Neural progenitor cell (in vitro differentiated cells): ENCODE measurements at places on chromosomes 6 and 20. TPM values are rescaled to one million over a fixed set of nuclear protein-coding genes. Genes with fewer than 3 reads are reported as not detected.

GRCh38 chr20:14498772-14499171 is 161.4 kb upstream of the FLRT3 start:
- H3K4me3 ChIP-seq: no peak overlapping the region
- H3K4me1 ChIP-seq: peaks cover 9% of the 10 kb centered on the region
- H3K36me3 ChIP-seq: no peaks in the 10 kb centered on the region
- DNase-seq: peak; percentile 57
- peak overlapping the region; percentile 15 for H3K27ac ChIP-seq

- DNase-seq: no peak
- H3K4me3 ChIP-seq: no peak overlapping the region
- no peaks in the 10 kb centered on the region for H3K36me3 ChIP-seq
- H3K4me1 ChIP-seq: peaks cover 10% of the 10 kb centered on the region
Observed at GRCh38 chr6:156957931-156958547, 180.9 kb downstream of the ARID1B start.

DNA sequence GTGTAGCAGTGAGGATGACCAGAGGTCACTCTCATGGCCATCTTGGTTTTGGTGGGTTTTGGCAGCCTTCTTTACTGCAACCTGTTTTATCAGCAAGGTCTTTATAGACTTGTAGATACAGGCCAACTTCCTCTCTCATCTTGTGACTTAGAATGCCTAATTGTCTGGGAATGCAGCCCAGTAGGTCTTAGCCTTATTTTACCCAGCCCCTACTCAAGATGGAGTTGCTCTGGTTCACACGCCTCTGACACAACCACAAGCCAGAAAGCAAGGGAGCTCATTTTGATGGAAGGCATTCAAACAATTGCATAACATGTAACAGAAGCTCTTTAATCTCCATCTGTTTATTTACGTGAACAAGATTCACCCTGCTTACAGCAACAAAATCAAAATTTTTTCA is 492.0 kb upstream of the SULF2 start:
- no peak overlapping the region for H3K27ac ChIP-seq
- no peaks in the 10 kb centered on the region for H3K27me3 ChIP-seq

DNA sequence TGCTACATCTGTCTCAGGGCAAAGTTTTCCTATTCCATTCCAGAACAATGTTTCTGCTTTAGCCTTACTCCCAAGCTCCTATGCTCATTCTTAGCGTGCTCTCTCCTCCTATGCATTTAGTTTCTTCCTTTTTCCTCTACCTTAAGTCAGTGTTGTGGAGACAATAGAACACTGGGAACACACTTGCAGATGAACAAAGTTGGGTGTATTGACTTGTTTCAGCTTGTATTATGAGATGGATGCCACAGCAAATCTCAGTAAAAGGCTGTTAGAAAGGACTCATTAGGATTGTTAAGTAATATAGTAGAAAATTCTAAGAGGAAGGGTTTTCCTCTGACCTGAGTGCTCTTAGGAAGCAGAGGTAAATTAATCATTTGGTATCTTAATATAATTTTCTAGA is 48.4 kb downstream of the BMP5 start:
- H3K27ac ChIP-seq: peak overlapping the region; percentile 75
- DNase-seq: peak; percentile 32
- peaks cover 53% of the 10 kb centered on the region for H3K4me1 ChIP-seq
- H3K27me3 ChIP-seq: no peaks in the 10 kb centered on the region

DNA sequence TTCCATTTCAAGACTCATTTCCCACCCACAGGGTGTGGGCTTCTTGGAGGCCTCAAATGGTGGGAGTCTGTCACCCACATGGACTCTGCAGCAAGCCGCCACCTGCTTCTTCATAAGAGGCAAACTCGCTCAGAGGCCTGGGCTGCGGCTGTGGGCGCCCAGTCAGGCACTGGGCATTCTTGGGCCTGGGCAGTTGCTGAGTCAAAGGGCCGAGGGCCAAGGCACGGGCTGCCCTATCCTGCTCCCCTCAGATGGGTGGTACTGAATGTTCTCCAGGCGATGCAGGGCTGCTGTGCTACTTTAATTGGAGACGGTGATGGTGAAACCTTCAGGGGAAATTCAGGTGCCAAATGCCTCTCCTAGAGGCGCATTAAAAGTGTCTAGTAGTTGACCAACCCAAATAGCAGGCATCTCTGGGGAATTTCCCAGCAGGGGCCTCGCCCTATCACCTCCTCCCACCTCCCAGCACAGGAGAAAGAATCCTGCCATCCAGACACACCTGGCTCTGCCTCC is 57.9 kb downstream of the MAFB start:
- H3K27me3 ChIP-seq: no peaks in the 10 kb centered on the region
- H3K27ac ChIP-seq: no peak overlapping the region
- peaks cover 4% of the 10 kb centered on the region for H3K4me1 ChIP-seq

DNA sequence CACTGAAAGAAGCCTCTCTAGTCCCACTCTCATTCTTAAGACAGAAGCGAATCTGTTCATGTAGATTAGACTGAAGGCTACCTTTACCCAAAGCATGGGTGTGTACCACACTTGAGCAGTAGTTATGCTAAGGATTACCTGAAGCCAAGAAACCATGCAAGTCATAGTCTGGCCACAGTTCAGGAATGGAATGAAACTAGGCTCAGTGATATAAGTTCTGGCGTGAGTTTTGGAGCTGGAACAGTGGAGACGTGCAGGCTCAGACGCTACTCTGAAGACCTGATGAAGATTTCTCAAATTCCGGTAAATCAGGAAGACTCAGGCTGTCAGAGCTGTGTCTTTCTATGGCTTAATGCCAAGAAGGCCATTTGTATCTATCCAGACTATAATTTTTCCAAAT is 219.9 kb downstream of the HDGFL1 start:
- no peak for DNase-seq
- no peak overlapping the region for H3K4me3 ChIP-seq
- H3K36me3 ChIP-seq: no peaks in the 10 kb centered on the region
- no peaks in the 10 kb centered on the region for H3K27me3 ChIP-seq

- H3K4me1 ChIP-seq: no peaks in the 10 kb centered on the region
- H3K27me3 ChIP-seq: no peaks in the 10 kb centered on the region
- DNase-seq: no peak
- no peak overlapping the region for H3K27ac ChIP-seq
- no peak overlapping the region for H3K4me3 ChIP-seq
Observed at GRCh38 chr6:157813191-157813590, 9.9 kb upstream of the SNX9 start.

GRCh38 chr6:154703124-154703523 is 30.1 kb upstream of the SCAF8 start:
- DNase-seq: peak; percentile 29
- peaks cover 3% of the 10 kb centered on the region for H3K4me1 ChIP-seq
- no peaks in the 10 kb centered on the region for H3K36me3 ChIP-seq
- no peaks in the 10 kb centered on the region for H3K27me3 ChIP-seq
- no peak overlapping the region for H3K27ac ChIP-seq

- no peak overlapping the region for H3K4me3 ChIP-seq
- H3K27ac ChIP-seq: no peak overlapping the region
- H3K4me1 ChIP-seq: peaks cover under 1% of the 10 kb centered on the region
- no peak for DNase-seq
- H3K36me3 ChIP-seq: no peaks in the 10 kb centered on the region
Observed at GRCh38 chr6:153123801-153124200, 7.3 kb downstream of the RGS17 start.

DNA sequence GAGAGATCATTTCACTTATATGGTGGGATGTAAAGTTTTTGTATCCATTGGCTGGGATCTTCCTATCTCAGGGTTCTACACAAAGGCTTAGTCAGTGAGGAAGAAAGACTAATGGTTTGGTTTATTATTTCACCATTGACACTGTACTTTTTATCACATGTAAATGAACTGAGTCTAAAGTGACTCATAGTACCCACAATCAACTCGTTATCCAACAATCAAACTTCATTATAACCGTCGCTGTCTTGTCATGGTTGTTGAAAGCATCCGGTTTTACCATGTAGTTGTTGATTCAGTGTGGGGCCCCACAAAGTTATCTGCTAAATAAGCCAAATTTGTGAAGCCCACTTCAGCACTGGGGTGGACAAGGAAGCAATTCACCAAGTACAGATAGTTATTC is 55.8 kb upstream of the MTRF1L start:
- H3K27ac ChIP-seq: no peak overlapping the region
- H3K4me3 ChIP-seq: no peak overlapping the region
- peaks cover 3% of the 10 kb centered on the region for H3K4me1 ChIP-seq
- DNase-seq: no peak

DNA sequence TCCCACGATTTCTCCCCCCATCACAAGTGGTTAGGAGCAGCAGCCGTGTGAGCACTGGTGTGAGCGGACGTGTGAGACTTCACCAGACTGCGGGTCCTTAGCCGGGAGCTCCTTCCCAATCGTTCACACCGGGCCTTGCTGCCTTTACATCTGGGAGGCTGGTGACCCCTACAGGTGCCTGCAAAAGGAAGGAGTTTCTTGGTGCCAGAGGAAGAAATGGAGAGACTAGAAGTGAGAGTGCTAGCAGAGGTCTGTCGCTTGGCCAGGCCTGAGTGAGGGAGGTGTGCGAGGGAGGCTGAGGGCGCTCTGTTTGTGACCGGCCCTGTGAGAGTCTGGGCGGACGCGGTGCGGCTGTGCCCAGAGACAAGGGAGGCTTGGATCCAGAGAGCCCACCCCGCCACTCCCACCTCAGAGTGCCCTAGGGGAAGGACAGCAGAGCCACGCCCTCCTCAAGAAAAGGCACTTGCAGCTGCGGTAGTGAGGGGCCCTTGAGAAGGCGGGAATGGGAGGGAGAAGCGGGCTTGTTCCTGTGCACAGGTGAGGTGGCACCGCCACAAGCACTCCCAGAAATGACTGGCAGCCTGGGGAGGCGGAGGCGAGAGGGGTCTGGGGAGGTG is 10.0 kb upstream of the ARMC2 start:
- H3K4me1 ChIP-seq: peaks cover 8% of the 10 kb centered on the region
- no peak overlapping the region for H3K27ac ChIP-seq
- H3K4me3 ChIP-seq: peak overlapping the region; percentile 21
- H3K27me3 ChIP-seq: peaks cover 32% of the 10 kb centered on the region

GRCh38 chr6:41302638-41303037 is 16.2 kb upstream of the TREM1 start:
- H3K27ac ChIP-seq: no peak overlapping the region
- H3K4me1 ChIP-seq: no peaks in the 10 kb centered on the region
- no peak overlapping the region for H3K4me3 ChIP-seq
- H3K27me3 ChIP-seq: no peaks in the 10 kb centered on the region

DNA sequence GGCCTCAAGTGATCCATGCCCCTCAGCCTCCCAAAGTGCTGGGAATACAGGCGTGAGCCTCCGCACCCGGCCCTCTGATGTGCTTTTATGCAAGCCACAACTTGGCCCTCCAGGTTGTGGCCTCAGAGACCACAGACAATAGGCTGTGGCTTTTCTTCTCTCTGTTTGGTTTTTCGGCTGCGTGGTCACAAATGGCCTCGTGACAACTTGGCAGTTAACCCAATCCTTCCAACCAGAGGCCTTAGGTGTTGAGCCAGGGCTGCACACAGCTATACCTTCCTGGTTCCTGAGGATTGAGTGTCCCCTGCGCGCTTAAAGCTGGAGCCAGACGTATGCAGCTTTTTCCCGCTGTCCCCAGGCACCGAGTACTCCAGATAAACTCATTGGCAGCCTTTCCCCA is 6.3 kb upstream of the TGM3 start:
- H3K4me3 ChIP-seq: no peak overlapping the region
- no peak for DNase-seq
- no peaks in the 10 kb centered on the region for H3K36me3 ChIP-seq

DNA sequence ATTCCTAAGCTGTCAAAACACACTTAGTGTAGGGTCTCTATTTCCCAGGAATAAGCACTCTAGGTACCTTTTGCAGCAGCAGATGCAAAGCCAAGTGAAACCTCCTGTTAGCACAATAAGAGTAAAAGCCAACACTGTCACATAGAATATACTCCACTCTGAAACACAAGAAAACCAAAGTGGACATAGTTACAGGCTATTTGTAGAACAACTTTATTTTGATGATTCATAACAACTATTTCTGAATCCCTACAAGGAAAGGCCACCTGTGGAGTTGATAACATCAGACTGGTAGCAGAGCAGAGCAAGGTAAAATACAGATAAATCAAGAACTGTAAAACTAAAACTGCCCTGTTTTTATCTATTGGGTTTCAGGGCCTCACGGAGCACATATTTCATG is 59.7 kb downstream of the ALDH5A1 start:
- H3K27ac ChIP-seq: no peak overlapping the region
- H3K27me3 ChIP-seq: no peaks in the 10 kb centered on the region
- no peaks in the 10 kb centered on the region for H3K36me3 ChIP-seq
- H3K4me3 ChIP-seq: no peak overlapping the region
- DNase-seq: no peak
- no peaks in the 10 kb centered on the region for H3K4me1 ChIP-seq

DNA sequence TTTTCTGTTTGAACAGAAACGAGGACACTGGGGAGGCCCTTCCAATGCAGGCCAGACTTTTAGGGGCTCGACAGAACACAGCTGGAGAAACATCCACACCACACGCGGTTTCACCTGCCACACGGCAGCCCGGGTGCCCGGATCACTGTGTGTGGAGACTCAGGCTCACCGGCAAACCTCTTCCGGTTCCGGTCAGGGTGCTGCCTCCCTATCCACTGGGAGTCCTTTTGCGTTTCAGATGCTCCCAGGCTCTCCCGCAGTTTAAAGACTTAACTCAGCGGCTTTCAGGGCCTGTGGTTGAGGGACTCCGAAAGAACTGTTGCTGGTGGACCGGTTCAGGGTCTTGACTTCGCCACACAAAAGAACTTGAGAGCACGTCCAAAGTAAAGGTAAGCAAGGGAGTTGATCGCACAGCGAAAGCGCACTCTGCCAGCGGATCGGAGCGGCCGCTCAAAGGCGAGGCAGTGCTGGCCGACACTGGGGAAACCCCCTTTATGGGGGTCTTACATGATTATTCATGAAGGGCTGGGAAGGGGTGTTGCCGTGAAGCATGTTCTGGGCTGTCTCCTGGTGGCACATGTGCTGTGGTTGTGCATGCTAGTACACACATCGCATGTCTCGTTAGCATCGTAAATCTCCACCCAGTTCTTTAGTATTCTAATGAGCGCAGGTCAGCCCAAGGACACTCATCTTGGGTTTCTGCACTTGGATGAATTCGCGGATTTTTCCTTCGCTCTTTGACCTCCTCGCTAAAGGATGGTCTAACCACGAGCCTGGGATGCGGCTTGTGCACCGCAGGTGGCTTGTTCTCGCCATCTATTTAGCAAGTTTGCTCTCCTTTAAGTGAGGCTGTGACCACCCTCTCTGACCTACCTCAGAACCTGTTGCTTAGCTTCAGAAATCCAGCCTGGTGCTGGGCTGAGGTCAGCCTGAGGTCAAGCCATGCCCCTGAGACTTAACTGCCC is 180.3 kb downstream of the CDH26 start:
- no peaks in the 10 kb centered on the region for H3K36me3 ChIP-seq
- H3K27me3 ChIP-seq: no peaks in the 10 kb centered on the region
- H3K4me3 ChIP-seq: no peak overlapping the region
- H3K4me1 ChIP-seq: no peaks in the 10 kb centered on the region

Gene DACT2
- 0.36 and 5.5 TPM in 2 replicates for total RNA-seq

Gene DEF6
- 0.17 and 0.19 TPM in 2 replicates for total RNA-seq

Gene SIRPD
- not detected in 2 replicates for total RNA-seq

Gene ADGRG6
- total RNA-seq: 0.39 and 0.93 TPM in 2 replicates

Gene DEFB129
- not detected in 2 replicates for total RNA-seq

Gene COL9A3
- total RNA-seq: 10.5 and 34.8 TPM in 2 replicates

Gene IL17F
- total RNA-seq: not detected in 2 replicates

Gene TRIM40
- total RNA-seq: not detected in 2 replicates
